Left ventricle myocardium inferior (tissue), 1 donor: ENCODE measurements at places on chromosomes 7 and 10. TPM values are rescaled to one million over a fixed set of nuclear protein-coding genes. Genes with fewer than 3 reads are reported as not detected.

Gene LIPK
- not detected for total RNA-seq

Gene APBB1IP
- 2.6 TPM for total RNA-seq

Gene MSS51
- total RNA-seq = 5.9 TPM

Gene THNSL1
- total RNA-seq = 5.3 TPM

Gene KNDC1
- 0.11 TPM for total RNA-seq

Gene GPR15LG
- total RNA-seq = not detected

Gene GOLGA7B
- total RNA-seq = 0.60 TPM

Gene SFXN3
- total RNA-seq = 13.4 TPM

Gene MAGI2
- total RNA-seq = 4.5 TPM
